Dermis blood vessel endothelial cell (primary cell): ENCODE measurements at places on chromosomes 5 and 9. TPM values are rescaled to one million over a fixed set of nuclear protein-coding genes. Genes with fewer than 3 reads are reported as not detected.

The ASS1 gene
- total RNA-seq: 4.0 and 9.5 TPM in 2 replicates

The TCOF1 gene
- total RNA-seq: 14.3 and 28.4 TPM in 2 replicates

The GABRA6 gene
- total RNA-seq: not detected in 2 replicates

The JAK2 gene
- 8.2 TPM in 2 replicates for total RNA-seq

The SLC46A2 gene
- not detected in 2 replicates for total RNA-seq

The FGFR4 gene
- total RNA-seq: 2.6 and 8.1 TPM in 2 replicates

The MARVELD2 gene
- 2.0 and 3.1 TPM in 2 replicates for total RNA-seq

The PRDM9 gene
- not detected in 2 replicates for total RNA-seq

The TNFSF15 gene
- total RNA-seq: 2.0 and 5.4 TPM in 2 replicates

The GNG10 gene
- total RNA-seq: 72.0 and 106 TPM in 2 replicates

The PLAC8L1 gene
- total RNA-seq: not detected in 2 replicates

The AFAP1L1 gene
- 234 and 264 TPM in 2 replicates for total RNA-seq

The ISOC1 gene
- 10.9 and 13.6 TPM in 2 replicates for total RNA-seq

The CKMT2 gene
- total RNA-seq: 0.51 and 0.56 TPM in 2 replicates

The MPDZ gene
- 130 and 175 TPM in 2 replicates for total RNA-seq

The PCDHAC2 gene
- total RNA-seq: 0.28 and 0.34 TPM in 2 replicates

The PPWD1 gene
- total RNA-seq: 49.5 and 53.6 TPM in 2 replicates

The INSL6 gene
- total RNA-seq: not detected in 2 replicates

The MORN5 gene
- not detected in 2 replicates for total RNA-seq
